ENCODE measurements at places on chromosomes 11 and 22. TPM values are rescaled to one million over a fixed set of nuclear protein-coding genes. Genes with fewer than 3 reads are reported as not detected.

DNA sequence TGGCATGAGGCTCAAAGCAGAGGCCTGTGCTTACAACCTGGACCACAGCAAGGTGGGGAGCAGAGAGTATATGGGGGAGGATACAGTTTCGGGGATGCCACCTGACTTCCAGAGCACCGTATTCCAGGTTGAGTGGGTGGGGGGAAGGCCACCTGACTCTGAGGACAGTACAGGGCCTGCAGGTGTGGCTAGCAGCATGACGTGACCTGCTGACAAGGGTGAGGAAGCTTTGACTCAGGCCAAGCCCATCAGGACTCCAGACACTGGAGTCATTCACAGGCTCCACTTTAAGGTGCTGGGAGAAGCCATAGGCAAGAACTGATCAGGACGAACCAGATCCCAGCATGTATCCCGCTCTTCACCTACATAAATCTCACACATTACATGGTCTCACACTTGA is 34.6 kb upstream of the CRTAM start:
- no peak for DNase-seq

- DNase-seq, result peak; percentile 66
Measured at GRCh38 chr11:59865031-59865430, 1.3 kb downstream of the TCN1 start.

DNA sequence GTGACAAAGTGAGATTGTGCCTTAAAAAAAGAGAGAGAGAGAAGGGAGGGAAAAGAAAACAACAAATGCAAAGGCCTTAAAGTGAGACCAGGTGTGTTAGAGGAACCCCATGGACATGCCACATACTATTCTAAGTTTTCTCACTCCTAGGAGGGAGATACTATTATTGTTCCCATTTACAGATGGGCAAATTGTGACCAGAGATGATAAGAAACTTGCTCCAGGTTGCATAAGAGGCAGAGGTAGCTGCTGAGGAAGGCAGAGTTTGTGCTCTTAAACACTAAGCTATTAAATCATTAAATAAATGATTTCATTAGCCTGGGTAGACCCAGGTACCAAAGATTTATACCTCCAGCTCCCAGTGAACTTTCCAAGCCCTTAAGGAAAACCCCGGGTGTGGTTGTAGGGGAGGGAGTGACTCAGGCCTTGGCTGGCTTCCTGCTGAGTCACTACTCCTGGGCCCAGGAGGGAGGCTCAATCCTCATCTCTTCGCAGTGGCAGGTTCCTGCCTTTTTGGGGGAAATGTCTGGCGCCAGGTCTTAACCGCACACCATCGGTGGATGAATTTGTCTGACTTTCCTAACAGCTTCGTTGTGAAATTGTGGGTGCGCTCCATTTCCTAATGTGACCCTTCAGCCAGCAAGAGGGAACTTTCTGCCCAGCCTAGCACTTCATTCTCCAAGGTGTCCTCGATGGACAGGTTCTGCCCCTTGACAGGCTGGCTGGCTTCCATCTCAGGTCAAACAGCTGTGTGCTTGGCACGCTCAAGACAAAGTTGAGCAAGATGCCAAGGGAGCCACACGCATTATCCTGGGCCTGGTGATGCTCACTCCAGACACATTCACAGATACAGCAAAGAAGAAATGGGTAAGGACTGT is 33.4 kb upstream of the PTPRJ start:
- peak; percentile 58 for DNase-seq

Gene PI4KA
- total RNA-seq, result 22.1 TPM

DNA sequence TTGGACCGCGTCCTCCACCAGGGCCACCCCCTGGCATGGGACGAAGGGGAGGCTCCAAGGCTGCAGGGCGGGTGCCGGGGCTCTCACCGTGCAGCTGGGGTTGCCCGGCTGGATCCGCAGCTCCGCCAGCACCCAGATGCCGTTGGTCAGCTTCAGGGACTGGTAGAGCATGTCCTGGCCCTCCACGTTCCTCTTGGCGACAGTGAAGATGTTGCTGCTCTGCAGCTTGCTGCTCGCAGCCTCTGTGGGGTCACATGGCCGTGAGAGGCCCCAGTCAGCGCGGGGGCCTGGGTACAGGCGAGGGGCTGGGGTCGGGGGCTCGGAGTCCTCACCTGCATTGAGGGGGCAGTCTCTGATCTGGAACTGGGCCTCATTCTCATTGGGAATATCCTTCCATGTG is 14.8 kb upstream of the RASL10A start:
- no peak for DNase-seq

- DNase-seq, result no peak
Measured at GRCh38 chr22:45564349-45565030, 61.8 kb downstream of the FBLN1 start.

Gene SLC22A25
- total RNA-seq, result not detected

DNA sequence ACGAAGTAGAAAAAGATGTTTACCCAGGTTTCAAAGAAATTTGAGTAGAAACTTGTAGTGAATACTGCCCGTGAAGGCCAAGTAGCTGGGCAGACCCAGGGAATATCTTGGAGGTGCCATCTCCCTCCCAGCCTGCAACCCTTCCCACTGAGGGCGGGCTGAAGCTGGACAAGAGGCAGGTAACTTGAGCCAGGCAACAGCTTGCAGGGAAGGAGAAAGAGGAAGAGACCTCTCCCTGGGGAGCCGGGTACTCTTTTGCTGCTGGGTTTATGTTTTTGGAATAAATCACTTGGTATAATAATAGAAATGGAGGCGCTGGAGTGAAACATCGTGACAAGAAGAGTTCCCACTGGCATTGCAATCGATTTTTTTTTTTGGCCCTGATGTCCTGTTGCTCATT is 49.4 kb upstream of the JAM3 start:
- no peak for DNase-seq

Gene CRACR2B
- total RNA-seq, result 4.3 TPM

Data from pulmonary artery endothelial cell (primary cell).